ENCODE measurements at places on chromosomes 13 and 19.
A peak's percentile ranks its signal among the peaks of the same experiment; 100 is the strongest.

GRCh38 chr19:42271045-42271419 is 2.0 kb downstream of the CIC start:
- DNase-seq = no peak

DNA sequence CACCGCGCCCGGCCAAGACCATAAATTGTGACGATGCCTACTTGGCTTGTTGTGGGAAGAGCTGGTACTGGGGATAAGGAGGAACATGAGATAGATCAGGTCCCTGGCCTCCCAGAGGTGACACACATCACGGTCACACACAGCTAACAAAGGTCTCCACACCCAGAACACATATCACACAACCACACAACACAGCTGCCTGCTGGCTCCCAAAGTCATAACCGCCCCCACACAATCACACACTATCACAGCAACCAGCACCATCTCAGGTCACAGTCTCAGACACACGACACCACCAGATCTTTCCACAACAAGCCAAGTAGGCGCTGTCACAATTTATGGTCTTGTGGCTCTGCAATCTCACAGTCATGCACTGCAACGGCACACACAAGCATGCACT is 5.7 kb downstream of the COL5A3 start:
- DNase-seq = no peak

DNA sequence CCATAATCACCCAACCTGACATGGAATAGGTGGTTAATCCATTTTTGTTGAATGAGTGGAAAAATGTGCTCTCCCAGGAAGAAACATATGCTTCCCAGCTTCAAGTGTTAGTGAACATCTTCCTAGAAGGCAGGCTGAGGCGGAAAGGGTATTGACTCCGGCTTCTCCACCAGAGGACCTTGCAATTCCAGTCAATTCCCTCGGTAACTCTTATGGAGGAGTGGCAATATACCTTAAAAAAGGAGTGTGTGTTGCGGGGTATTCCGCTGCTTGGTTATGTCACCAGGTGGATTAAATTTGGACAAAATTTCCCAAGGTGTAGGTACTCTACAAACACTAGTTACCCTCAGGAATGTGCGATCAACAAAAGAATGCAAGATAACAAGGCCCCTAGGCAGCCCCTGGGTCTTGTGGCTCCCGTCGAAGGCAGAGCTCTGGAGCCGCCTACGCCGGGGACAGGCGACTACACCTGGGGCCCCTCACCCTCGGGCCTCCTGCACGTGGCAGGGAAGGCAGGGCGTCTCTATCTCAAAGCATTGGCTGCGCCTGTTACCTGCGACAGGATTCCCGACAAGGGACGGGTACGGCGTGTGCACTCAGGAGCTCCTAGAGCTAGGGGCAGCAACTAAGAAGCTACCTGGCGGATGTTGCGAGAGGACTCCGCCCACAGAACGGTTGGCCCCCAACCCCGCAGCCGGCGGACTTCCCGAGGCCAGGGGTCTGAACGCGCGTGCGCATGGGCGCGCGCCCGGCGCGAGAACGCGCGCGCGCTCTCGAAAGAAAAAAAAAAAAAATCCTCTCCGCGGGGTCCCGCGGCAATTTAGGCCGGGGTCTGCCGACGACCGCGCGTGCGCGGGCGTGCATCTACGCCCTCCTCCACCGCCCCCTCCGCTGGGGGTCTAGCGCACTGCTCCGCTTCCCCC is at the start of gene WDR87:
Gene WDR87, minus strand, starts transcription at position 649 of the 923 bp plus-strand sequence. CDS start 8,355 bp downstream, outside the sequence.
- DNase-seq = peak; percentile 62

DNA sequence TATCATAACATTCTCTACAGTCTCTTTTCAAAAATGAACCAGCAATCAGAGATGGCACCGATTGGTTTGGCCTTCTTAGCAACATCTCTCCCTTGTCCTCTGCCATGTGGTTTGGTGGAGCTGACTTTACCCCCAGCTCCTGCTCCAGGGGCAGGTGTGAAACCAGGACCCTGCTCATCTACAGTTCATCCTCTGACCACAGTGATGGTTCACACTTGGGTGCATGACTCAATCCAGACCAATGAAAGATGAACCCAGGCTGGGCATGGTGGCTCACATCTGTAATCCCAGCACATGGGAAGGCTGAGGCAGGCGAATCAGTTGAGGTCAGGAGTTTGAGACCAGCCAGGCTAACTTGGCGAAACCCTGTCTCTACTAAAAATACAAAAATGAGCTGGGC is 33.6 kb upstream of the FFAR2 start:
- no peak for DNase-seq

GRCh38 chr19:42051166-42052115 is 18.6 kb downstream of the GRIK5 start:
- no peak for DNase-seq

DNA sequence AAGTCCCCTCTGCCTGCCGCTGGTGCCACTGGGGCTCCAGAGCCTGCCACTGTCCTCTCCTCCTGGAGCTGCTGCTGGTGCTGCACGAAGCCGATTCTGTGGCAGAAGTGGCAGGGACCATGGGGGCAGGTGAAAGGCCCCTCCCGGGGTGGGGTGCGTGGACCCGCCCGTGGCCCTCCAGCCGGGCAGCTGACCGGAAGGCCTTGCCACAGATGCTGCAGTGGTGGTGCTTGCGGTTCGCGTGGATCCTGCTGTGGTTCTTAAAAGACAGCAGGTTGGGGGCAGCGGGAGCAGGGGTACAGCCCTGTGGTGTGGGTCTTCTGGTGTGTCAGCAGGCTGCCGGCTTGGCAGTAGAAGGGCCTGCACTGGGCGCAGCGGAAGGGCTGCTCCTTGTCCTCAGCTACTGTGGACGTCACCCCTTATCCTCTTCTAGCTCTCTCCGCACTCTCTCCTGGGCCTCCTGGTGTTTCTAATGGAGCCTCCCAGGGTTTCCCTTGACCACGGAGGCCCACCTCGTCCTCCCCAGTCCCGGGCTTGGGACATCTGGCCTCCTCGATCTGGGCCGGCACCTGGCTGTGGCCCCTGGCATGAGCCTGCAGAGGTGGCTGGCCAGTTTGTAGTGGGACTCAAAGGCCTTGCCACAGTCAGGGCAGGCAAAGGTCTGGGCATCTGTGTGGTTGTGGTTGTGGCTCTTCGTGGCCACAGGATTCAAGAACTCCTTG is 380.4 kb downstream of the OLFM4 start:
- DNase-seq = no peak

GRCh38 chr13:73323615-73324014 is 264.8 kb downstream of the KLF5 start:
- DNase-seq = no peak

- DNase-seq = no peak
These were observed 16.5 kb upstream of the C13orf46 start for GRCh38 chr13:113990321-113990837.

- DNase-seq = peak; percentile 63
These were observed 130.3 kb upstream of the LSM14A start for GRCh38 chr19:34041925-34042521.
